ENCODE measurements at places on chromosomes 7 and 10.

DNA sequence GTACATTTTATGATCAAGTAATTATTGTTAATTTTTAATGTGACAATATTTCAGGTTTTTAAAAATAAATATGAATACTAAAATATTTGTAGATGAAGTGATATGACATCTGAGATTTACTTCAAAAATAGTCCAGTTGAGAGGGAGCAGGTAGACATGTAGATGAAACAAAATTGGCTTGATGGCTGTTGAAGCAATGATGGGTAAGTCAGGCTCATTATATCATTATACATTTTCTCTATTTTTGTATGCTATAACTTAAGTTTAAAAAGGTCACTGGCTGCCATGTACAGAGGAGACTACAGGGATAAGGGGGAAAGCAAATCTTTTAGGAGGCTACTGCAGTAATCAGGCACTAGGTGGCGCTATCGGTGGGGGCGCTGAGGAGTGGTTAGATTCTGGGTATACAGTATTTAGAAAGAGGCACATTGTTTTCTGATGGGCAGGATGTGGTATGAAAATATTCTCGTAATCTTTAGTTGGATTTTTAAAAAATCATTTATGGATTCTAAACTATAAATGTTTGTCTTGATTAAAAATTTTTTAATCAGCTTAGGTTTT, 189.8 kb upstream of the IMMP2L start:
- DNase-seq = peak; percentile 76

GRCh38 chr10:70292004-70292403, 8.2 kb upstream of the NPFFR1 start:
- DNase-seq = no peak

DNA sequence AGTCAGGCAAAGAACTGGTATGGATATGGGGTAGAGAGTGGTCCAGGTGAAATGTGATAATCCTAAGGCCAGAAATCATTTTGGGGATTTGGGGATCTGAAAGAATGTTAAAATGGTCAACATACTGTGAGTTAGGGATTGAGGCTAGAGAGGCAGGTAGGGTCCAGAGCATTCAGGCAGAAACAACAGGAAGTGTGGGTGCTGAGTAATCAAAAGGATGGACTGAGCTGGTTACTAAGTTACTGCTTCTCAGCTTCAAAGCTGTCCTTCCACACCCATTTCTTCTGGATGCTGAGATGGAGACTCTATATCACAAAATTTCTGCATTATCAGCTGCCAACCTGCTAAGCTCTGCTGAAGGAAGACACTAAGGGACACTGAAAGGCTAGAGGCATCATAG, 30.6 kb upstream of the PRKCQ start:
- no peak for DNase-seq

GRCh38 chr7:147829016-147829415, 761.5 kb upstream of the C7orf33 start:
- no peak for DNase-seq

DNA sequence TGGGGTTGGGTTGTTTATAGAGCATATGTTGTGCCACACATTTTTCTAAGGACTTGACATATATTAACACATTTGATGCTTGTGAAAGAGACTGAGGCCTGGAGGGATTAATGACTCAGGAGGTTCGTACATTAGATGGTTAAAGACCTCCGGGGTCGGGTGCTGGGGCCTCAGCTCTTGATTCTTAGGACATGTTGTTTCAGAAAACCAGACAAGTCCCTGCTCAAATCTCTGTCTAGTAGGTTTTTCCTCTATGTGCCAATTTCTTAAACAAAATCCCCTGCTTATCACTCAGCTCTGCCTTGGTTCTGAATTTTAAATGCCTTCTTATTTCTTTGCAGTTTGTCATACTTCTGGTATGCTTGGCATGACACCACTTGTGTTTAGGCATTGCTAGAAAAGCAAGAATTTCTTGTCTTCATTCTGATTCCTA, 5.8 kb downstream of the UPP1 start:
- no peak for DNase-seq

DNA sequence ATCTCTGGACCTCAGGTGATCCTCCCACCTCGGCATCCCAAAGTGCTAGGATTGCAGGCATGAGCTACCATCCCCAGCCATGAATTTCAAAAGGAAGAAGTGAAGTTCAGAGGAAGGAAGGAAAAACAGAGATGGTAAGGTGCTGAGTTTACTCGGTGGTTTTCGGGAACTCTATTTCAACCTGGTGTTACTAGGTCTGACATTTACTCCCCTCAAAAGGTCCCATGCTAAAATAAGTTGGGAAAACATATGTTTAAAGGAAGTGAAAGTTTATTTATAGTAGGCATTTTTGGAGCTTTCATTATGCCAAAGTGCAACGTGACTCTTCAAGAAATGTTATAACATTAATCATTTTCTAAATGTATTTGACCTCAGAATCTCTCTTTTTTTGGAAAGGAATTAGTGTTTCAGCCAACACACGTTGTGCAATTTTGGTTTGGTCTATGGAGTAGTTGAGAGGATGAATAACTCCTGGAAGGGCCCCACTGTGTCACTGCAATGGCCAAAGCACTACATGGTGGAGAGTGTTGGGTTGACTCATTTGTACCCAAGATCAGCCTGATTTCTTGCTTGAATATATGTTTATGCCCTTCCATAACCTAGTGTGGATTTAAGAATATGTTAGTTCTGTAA, 114.7 kb upstream of the FAM171A1 start:
- DNase-seq = peak; percentile 6

- DNase-seq = no peak
Observed at GRCh38 chr10:8051851-8052257, 2.6 kb upstream of the GATA3 start.

GRCh38 chr10:132397671-132398565, 918 bp downstream of the PWWP2B start:
- DNase-seq = peak; percentile 46

DNA sequence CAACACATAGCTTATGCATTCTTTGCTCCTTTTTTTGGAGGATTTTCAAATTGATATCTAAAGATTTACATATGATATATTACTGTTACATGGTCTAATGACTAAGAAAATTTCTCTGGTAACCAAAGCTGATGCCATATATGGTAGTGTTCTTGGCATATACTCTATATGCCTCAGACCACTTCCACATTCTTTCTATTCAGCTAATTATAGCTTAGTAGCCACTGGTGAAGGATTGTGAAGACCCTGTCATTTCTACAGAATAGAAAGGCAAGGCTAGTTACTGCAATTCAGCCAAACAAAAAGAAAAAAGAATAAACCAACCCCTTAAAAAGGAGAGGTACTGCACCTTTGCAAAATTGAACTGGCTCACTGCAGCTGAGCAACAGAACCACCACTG, 3.7 kb downstream of the PURB start:
- DNase-seq = peak; percentile 61

GRCh38 chr10:32954080-32954479, 4.0 kb downstream of the ITGB1 start:
- no peak for DNase-seq

DNA sequence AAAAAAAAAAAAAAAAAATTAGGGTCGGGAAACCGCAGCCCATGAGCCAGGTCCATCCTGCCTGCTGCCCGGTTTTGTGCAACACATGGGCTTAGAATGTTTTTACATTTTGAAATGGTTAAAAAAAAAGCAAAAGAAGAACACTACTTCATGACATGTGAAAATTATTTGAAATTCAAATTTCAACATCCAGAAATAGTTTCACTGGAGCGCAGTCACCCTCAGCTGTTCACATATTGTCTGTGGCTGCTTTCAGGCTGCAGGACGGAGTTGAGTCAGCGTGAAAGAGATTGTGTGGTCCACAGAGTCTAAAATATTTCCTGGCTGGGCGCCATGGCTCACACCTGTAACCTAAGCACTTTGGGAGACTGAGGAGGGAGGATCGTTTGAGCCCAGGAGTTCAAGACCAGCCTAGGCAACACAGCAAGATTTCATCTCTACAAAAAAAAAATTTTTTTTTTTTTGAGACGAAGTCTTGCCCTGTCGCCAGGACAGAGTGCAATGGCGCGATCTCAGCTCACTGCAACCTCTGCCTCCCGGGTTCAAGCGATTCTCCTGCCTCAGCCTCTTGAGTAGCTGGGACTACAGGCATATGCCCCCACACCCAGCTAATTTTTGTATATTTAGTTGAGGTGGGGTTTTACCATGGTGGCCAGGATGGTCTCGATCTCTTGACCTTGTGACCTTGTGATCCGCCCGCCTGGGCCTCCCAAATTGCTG, 63.9 kb upstream of the ECHDC3 start:
- DNase-seq = peak; percentile 65

DNA sequence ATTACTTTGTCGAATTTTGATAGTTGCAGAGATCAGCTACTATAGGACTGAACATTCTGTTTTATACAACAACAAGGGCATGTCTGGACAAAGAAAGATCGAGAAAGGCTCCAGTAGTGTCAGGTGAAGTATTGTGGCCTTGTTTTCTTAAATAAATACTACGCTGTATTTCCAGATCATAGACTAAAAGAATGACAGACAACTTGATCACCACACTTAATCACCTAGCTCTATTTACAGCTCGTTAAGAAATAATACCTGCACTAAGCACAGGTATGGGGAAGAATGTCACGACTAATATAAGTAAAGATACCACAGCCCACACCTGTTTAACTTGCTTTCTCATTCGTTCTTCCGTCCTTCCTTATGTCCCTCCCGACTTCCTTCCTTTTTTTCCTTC, 269.2 kb downstream of the HGF start:
- DNase-seq = no peak

DNA sequence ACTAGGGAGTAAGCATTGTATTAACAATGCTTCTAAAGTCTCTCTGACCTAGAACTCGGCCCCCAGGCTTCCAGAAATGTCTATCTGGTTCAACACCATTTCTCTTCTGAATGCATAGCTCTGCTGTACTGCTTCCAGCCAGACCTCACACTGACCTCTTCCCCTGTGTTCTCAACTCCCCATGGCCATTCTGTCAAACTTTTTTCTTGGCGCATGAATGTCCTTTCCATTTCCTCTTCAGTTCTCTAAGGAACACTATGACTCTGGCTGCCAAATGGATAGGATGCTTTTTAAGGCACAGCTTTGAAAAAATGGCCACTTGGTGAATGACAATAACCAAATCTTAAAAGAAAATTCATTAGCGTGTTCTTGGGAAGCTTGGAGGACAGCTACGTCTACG, 425.8 kb downstream of the ETV1 start:
- DNase-seq = no peak

- DNase-seq = no peak
Observed at GRCh38 chr7:120550494-120551048, 277.6 kb downstream of the KCND2 start.

DNA sequence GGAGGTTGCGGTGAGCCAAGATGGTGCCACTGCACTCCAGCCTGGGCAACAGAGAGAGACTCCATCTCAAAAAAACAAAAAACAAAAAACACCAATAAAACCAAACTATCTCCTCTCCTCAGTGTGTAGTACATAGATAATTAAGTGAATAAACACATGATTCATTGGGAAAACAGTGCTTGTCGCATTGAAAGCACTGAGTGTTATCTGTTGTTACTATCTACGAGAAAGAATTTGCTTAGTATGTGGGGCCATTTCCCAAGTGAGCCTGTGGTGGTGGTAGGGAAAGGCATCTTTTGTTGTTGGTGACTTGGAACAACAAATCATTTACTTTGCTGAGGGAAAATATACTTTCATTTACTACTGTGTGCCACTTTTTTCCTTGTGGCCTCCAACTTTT, 42.6 kb downstream of the RSBN1L start:
- no peak for DNase-seq

GRCh38 chr7:142880876-142881505, 4.6 kb downstream of the TRPV6 start:
- peak; percentile 53 for DNase-seq

GRCh38 chr10:104446151-104446550, 92.5 kb downstream of the CFAP58 start:
- DNase-seq = no peak

Measured in suppressor macrophage treated with lipopolysaccharide for 4 hours (primary cell).